ENCODE measurements at places on chromosomes 16 and 17.

- no peak for DNase-seq
Observed at GRCh38 chr17:35222452-35222851, 20.4 kb upstream of the SLFN5 start.

DNA sequence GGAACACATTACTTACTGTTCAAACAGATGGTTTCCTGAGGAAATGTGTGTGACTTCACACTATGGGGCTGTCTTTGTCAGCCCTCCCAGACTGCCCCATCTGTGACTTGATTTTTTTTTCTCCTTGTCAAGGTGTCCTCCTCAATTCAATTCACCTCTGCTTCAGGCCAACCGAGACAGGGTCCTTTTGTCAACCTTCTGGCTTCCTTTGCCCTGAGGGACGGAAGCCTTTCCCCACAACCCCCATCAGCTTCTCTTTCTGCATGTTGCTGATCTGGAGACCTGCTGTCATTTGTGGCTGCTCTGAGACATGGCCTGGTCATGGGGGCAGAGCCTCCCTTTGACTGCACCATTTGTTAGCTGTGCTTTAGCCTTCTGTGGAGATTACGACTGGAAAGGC is 21.3 kb upstream of the RGS9 start:
- DNase-seq: no peak

DNA sequence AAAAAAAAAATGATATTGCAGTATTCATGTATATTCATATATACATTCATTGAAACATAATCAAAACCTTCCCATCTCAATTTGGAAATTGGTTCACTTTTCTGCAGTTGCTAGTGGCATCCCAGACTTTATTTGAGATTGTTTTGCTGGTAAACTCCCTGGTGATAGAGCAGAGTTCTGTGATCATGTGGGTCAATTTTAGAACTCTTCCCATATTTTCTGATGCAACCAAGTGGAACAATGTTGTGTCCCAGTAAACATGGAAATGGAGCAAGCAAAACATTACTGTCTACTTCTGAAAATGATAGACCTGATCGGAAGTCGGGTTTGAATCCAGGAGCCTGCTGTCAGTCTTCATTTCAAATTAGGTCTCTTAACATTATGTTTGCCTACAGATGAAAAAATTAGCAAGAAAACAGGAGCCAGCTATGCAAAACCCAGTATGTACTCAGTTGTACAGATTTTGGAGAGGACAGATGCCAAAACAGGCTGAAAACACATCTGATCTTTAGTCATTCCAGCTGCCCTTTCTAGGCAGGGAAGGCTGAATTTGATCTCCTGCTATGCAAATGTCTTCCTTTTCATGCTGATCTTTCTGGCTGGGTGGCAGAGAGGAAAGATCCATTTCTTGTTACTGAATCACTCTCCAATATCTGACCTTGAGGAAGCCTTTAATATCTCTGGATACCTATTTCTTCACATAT is 786.6 kb upstream of the SOX9 start:
- DNase-seq: no peak

GRCh38 chr17:17693253-17694168 is 12.3 kb downstream of the RAI1 start:
- peak; percentile 96 for DNase-seq

- DNase-seq: peak; percentile 50
Observed at GRCh38 chr17:65374966-65375365, 186.5 kb downstream of the AXIN2 start.

DNA sequence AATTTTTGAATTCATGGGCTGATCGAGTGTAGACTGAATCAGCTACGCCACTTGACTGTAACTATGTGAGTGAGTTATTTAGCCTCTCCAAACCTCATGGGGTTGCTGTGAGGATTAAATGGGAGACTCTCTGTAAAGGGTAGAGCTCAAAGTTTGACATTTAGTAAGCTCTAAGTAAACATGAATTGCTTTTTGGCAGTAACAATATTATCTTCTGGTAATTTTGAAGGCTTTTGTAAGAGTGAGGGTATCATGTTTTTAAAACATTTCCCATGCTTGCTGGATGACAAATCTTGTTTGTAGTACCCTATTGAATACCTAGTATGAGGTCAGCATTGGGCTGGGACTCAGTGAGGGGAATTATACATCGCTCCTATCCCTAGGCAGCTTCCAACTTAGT is 35.3 kb downstream of the MRTFB start:
- peak; percentile 22 for DNase-seq

GRCh38 chr17:31050948-31051347 is 43.8 kb upstream of the NF1 start:
- no peak for DNase-seq

- DNase-seq: peak; percentile 73
Observed at GRCh38 chr17:75913537-75914210, 9.0 kb upstream of the MRPL38 start.

- DNase-seq: peak; percentile 5
Observed at GRCh38 chr16:77585379-77586251, 136.7 kb upstream of the NUDT7 start.

- DNase-seq: no peak
Observed at GRCh38 chr16:27321013-27321915, 7.5 kb downstream of the IL4R start.

GRCh38 chr17:1896243-1897104 is 66.7 kb downstream of the RPA1 start:
- no peak for DNase-seq
